ENCODE measurements at places on chromosomes 6 and 20. TPM values are rescaled to one million over a fixed set of nuclear protein-coding genes. Genes with fewer than 3 reads are reported as not detected.

DNA sequence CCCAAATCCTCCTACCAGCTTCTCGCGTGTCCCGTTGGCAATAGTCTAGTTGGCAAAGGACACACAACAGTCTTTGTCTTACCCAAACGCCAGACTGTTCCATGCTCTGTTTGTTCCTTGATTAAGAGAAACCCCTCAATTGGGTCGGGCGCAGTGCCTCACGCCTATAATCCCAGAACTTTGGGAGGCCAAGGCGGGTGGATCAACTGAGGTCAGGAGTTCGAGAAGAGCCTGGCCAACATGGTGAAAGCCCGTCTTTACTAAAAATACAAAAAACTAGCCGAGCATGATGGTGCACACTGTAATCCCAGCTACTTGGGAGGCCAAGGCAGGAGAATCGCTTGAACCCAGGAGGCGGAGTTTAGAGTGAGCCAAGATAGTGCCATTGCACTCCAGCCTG lies 153.7 kb downstream of the GRM4 start:
- DNase-seq: no peak

DNA sequence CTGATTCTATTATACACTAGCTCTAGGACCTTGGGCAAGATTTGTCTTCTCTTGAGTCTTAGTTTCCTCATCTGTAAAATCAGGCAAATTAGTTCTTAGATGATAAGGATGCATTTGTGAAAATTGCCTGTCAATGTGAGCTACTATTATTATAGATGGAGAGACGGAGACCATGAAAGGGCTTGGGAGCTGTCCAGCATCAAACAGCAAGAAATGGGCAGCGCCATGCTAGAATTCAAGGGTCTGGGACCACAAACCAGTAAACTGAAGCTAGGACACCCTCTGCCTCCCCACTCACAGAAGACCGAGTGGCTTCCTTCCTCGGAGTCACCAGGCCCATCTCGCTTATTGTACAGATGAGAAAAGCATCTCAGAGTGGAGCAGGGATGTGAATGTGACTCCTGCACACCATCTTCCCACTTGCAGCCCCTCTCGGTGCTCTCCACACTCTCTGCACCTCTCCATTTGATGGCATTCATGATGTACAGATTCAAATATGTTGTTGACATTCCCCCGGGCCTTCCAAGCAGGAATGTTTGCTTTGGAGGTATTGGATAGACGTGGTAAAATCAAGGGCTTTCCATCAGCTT lies 24.1 kb upstream of the BPIFA3 start:
- no peak for DNase-seq

DNA sequence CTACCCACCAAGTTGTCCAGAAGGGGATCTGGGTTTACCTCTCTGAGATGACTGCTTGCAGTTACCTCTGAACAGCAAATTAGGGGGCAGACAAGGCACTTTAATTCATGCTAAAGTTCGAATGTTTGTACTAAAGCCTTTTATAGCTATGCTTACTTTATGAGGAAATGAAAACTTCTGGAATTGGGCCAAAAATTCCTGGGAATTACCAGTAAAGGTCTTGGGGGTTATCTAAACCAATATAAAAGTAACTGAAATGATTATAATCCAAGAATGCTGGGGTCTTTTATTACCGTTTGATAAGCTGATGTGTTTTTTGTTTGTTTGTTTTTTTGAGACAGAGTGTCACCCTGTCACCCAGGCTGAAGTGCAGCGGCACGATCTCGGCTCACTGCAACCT lies 7.9 kb upstream of the LZTS3 start:
- DNase-seq: no peak

DNA sequence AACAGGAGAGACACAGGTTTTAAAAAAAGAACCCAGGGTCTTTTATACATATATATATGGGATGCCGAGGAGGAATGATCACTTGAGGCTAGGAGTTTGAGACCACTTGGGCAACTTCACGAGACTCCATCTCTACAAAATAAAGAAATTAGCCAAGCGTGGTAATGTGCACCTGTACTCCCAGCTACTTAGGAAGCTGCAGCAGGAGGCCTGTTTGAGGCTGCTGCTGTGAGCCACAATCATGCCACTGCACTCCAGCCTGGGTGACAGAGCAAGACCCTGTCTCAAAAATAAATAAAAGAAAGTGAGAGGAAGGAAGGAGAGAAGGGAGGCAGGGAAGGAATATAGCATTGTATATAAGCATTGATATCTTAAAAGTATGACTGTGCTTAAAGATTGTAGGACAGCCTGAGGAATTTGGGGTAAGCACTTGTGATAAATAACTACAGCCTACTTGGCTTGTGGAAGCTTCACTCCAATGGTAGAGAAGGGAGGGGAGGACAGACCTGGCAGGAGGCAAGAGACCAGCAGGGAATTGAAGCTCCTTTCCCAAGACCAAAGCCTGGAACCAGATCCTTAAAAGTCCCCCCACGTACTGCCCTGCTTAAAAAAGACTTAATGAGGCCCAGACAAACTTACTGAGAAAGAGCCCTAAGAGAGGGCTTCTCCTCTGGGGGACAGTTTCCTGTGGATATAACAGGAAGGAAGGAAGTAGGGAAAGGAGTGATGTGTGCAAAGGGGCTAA lies 2.5 kb upstream of the SNTA1 start:
- DNase-seq: no peak

DNA sequence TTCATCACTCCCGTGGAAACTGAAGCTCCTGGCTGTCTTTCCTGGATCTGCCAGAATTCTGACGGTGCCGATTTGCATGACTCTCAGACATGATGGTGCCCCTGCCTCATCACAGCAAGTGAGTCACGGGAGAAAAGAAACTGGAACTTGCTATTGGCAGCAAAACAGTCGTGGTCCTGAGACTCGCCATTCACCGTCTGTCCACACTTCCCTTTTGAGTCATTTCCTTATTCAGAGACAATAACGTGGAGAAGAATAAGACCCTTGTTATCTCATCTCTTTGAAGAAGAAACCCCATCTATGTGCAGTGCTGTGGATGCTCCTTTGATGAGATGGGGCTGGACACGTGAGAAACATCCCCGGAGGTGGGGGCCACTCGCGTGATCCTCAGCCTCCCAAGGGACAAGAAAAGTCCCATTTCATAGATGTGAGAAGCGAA lies 4.2 kb downstream of the GPR31 start:
- DNase-seq: no peak

DNA sequence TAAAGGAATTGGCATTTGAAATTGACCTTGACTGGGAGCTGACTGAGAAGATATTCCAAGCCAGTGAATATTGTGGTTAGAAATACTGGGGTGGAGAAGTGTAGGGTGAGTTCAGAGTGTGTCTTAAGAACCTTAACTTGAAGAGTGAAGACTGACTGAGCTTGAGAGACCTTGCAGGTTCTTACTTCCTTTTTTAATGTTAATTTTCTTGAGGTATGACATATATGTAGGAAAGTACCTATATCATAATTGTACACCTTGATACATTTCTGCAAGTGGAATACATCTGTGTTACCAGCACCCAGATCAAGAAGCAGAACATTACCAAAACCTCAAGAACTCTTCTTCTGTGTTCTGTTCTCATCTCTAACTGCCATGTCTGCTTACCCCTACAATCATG lies 11.0 kb downstream of the DHX35 start:
- DNase-seq: no peak

GRCh38 chr6:160054271-160054670 lies 67.3 kb upstream of the SLC22A1 start:
- DNase-seq: no peak

- DNase-seq: no peak
Observed at GRCh38 chr20:23095499-23095898, 9.4 kb upstream of the CD93 start.

DNA sequence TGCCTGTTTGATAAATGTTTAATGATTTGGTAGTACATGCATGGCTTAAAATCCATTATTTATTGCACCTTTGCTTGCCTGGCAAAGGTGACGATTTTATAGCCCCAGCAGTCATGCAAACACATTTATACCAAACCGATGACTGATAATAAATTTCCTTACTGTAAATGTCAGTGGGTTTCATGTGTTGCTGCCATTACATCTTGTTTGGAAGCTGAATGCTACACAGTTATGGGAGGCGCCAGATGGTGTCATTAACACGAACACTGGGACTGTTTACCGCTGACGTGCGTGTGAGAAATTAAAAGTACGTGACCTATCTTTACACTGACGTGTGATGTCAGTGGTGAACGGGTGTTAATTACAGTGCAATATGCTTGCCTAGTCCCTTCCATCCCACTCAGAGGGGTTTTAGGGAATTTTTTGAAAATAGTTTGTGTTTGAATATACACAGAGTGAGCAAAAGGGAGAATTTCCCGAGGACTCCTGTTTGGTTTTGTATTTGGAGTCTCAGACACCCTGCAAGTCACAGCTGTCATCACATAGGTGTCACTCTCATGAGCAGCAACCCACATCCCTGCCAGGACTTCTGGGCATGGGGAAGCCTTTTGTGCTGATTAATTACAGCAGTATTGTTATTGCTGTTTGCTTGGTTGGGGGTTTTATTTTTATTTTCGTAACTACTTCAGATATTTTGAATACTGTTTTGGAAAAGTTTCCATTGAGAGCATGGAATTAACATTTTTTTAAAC lies 151.8 kb upstream of the INSM1 start:
- DNase-seq: no peak

- DNase-seq: no peak
Observed at GRCh38 chr6:12101653-12102312, 89.7 kb downstream of the HIVEP1 start.

GRCh38 chr20:444862-445426 lies 17.4 kb downstream of the TBC1D20 start:
- DNase-seq: no peak

GRCh38 chr20:37384683-37385174 lies 38.8 kb downstream of the SRC start:
- DNase-seq: no peak

DNA sequence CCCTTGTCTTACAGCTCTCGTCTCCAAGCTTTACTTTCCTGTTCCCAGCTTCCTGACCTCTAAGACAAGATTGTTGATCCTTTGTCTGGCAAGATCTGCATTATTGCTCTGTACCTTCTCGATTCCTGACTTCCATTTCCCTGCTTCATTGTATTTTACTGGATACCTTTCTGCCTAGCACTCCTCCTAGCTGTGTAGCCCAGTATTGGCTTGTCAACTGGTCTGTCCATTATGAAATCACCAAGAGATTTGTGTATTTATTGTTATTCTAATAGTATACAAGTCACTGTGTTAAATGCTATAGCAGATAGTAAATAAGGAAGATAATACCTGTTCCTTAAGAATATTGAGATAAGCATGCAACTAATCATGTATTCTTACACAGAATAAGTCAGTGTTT lies 305.4 kb downstream of the CDKAL1 start:
- no peak for DNase-seq

DNA sequence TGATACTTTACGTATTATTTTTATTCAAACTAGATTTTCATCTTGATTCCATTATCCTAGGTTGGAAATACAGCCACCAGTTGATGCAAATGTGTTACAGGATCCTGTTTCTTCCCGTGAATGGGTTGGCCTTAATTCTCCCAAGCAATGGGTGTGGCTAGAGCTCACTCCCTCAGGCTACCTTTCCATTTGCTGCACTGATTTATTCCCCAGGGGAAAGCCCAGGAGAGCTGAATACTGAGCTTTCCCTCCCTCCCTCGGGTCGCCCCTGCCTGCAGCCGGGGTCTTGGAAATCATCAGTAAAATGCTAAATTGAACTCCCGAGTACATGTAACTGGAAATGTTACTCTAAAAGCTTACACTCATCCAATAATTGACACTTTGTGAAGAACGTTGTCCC lies 9.9 kb downstream of the SMOC2 start:
- no peak for DNase-seq

GRCh38 chr6:31795616-31796298 lies at the start of gene VARS1:
TSS of gene VARS1 (minus strand) at chr6:31795752. CDS start at chr6:31795217, 535 bp downstream.
- DNase-seq: no peak

DNA sequence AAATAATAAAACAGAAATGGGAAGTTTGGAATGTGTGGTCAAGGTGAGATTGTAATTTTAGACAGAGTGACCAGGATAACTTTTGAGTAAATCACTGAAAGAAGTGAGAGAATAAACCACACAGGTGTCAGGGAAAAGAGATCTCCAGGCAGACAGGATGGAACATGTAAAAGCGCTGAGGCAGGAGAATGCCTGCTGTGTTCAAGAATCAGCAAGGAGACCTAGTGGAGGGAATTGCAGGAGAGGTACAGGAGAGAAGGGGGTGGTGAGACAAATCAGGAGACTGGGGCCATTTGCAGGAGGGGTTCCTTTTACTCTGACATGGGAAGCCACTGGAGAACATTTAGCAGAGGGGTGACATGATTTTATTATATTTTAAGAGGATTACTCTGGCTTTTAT lies 456.7 kb downstream of the NKAIN2 start:
- no peak for DNase-seq

DNA sequence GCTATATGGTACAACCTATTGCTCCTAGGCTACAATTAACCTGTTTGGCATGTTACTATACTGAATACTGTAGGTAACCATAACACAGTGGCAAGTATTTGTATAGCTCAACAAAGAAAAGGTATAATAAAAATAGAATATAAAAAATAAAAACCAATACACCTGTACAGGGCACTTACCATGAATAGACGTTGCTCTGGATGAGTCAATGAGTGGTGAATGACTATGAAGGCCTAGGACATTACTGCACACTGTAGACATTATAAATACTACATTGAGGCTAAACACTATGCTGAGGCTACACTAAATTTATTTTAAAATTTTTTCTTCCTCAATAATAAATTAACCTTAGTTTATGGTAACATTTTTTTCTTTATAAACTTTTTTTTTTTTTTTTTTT lies 18.6 kb downstream of the ELOVL5 start:
- DNase-seq: no peak

DNA sequence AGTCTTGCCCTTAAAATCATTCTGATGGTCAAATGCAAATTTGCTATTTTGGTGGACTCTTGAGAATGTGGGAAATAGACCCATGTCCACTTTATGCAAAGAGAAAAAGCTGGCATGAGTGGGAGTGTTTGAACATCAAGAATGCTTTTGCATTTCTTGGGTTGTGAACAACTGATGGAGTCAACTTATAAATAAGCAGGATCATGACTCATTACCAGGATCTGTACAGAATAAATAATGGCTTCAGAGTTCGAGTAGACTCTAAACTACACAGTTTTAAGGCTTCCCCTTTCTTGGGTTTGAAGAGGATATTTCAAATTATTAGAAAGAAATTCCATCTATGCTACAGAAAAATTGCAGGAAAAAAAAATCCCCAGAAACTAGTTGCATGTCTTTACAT lies 195.5 kb downstream of the EYA4 start:
- no peak for DNase-seq

DNA sequence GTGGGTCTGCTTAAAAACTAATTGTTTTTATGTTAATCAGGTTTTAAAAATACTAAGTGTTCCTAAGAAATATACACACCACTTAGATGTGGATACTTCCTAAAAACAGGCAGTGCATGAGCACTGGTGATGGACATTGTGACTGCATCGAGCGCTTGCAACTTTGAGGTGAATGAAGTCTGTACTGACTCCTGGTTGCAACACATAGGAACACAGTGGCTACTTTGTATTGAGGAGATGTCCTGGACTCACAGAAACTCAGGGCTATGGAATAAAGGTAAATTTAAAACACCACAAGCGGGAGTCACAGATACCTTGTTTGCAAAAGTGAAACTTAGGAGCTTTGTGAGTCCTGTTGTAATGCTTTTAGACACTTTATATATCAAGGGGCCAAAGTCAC lies 55.6 kb upstream of the POLR1H start:
- no peak for DNase-seq

- no peak for DNase-seq
Observed at GRCh38 chr20:43940518-43941225, 26.0 kb downstream of the TOX2 start.

Gene EDN3
- polyA plus RNA-seq: 6.3 TPM

Gene EPPIN
- polyA plus RNA-seq: 0.50 TPM

Gene COX4I2
- 2.6 TPM for polyA plus RNA-seq

Gene EPHA7
- 38.3 TPM for polyA plus RNA-seq

Gene TCF15
- polyA plus RNA-seq: 1.4 TPM

Gene HRH3
- polyA plus RNA-seq: 0.17 TPM

Gene TSPO2
- 0.53 TPM for polyA plus RNA-seq
